ENCODE measurements at places on chromosomes 2 and 18.

- peak; percentile 86 for DNase-seq
Measured at GRCh38 chr2:46298522-46299353, 1.5 kb downstream of the EPAS1 start.

GRCh38 chr2:96867756-96868554, 1.9 kb downstream of the SEMA4C start:
- DNase-seq, result no peak

DNA sequence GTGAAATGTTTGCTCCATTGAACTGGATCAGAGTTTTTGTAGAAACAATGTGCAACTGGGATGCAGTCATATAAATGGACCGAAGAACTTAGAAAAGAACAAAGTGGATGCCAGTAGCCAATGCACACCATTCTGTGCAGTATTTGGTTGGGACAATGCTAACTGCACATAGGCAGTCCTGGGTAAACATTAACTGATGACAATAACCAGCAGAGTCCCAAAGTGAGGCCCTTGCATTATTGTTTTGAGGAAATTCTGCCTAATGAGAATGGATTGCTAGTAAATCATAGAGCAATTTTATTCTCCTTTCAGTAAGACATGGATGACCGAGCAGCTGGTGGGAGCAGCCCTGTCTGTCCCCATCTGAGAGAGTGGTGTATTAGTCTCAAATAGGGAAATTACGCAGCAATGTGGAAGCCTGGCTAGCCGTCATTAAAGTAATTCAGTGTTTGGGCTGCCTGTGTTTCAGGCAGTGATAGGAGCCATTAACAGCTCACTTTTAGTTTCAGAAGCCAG, 94.9 kb downstream of the KCTD1 start:
- no peak for DNase-seq

DNA sequence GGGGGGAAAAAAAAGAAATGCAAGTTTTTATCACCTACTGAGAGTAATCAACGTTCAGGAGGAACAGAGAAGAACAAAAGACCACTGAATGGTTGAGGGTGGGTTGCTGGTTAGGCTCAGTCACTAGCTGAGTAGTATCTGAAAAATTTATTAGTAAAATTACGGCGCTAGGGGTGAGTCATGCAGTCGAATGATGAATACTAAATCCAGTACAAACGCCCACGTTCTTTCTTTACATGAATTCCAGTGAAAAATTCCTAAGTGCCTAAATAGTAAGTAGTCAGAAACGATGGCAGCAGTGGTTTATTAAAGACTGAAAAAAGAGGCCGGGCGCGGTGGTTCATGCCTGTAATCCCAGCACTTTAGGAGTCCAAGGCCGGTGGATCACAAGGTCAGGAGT, 52.0 kb downstream of the TEKT4 start:
- DNase-seq, result no peak

GRCh38 chr18:3265564-3266033, 3.7 kb downstream of the MYL12B start:
- no peak for DNase-seq
